ENCODE measurements at places on chromosomes 5 and 9.

- DNase-seq = peak; percentile 27
Observed at GRCh38 chr5:169305366-169305765, 4.4 kb upstream of the SLIT3 start.

DNA sequence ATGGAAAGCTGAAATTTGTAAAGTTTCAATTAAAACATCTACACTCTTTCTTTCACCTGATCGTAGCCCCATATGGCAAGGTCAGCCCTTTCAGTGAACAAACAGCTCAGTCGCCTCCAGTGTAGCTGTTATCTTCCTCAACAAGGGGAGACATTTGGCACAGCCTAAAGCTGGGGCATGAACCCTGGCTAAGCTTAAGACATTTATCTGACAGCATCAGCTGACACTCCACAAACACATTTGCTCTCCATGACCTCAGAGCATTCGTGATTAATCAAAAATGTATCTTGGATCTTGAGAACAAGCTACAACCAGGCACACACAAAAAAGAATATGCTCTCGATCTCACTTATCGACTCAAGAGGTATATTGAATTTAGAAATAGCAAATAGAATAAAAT is 67.3 kb downstream of the POU5F2 start:
- peak; percentile 6 for DNase-seq

DNA sequence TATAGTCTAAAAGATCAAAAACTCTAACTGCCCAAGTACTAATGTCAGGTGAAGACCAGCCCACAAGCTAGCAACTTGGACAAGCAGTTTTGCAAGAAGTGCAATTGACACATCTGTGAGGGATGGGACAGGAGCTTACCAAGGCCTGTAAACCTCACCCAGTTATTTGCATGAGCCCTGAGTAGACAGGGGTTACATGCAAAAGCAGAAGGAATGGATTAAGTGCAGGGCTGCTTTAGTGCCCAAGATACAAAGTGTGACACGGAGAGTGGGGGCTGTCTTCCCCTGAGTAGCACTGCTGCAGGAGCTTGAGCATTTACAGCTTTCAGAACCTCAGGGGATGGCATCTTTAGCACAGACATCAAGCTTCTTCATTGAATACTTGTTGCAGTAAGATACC is 286.7 kb downstream of the ELAVL2 start:
- no peak for DNase-seq

DNA sequence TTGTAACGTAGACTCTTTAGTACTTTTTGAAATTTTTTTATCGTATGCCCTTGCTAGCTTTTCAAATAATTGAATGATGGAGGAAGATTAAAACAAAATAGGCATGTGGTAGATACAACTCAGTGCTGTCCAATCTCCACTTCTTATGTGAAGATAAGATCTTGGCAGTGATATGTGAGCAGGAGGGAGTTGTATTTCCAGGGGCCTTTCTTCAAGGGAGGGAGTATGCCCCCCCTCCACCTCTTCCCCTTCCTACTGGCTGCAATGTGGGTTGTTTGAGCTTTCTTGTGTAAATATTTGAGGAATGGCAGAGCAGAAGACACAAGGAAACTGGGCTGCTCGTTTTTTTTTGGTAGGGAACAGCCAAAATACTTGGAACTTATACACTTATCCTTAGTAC is 374.9 kb downstream of the PSAT1 start:
- no peak for DNase-seq

GRCh38 chr9:112000743-112001142 is 104.1 kb downstream of the UGCG start:
- peak; percentile 47 for DNase-seq

DNA sequence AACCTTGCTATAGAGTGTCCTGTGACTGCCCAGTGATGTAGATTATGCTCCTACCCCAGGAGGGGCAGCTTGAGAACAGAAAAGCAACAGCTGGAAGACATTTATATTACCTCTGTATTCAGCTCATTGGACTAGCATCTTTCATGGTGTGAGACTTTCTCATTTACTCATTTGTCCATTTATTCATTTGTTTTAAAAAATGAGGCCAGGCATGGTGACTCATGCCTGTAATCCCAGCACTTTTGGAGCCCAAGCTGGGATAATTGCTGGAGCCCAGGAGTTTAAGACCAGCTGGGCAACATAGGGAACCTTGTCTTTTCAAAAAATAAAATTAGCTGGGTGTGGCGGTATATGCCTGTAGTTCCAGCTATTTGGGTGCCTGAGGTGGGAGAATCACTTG is 130.0 kb upstream of the LHFPL2 start:
- no peak for DNase-seq

GRCh38 chr5:117486261-117486660 is 911.6 kb upstream of the SEMA6A start:
- DNase-seq = no peak

- no peak for DNase-seq
Observed at GRCh38 chr9:23824830-23825591, 1.0 kb downstream of the ELAVL2 start.

Data from cardiac muscle cell (in vitro differentiated cells and primary cell).